ENCODE measurements at places on chromosomes 11 and 22. TPM values are rescaled to one million over a fixed set of nuclear protein-coding genes. Genes with fewer than 3 reads are reported as not detected.

OR6A2 gene
- total RNA-seq, result not detected

SLC22A25 gene
- 33.5 TPM for total RNA-seq

RBM4 gene
- total RNA-seq, result 36.3 TPM

DNA sequence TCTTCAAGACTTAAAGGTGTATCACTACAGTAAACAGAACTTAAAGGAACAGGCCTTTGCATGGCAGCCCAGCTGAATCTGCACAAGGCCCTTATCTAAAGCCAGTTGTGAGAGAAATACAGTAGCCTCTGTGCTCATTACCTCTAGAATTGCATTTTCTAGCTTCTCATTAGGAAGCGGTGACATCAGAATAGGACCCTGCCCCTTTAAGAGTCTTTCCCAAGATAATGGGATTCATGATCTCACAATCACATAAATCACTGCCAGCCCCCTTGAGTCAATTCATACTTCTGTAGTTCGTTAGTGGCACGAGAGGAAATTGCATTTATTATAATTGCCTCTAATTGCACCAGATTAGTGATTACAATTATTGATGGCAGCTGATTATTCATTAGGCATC is 170.3 kb downstream of the NTM start:
- no peak for DNase-seq

GRCh38 chr22:21449531-21450319 is 17.5 kb upstream of the TMEM191C start:
- DNase-seq, result peak; percentile 40

- DNase-seq, result no peak
These were observed 148.7 kb downstream of the LUZP2 start for GRCh38 chr11:24645563-24645962.

DNA sequence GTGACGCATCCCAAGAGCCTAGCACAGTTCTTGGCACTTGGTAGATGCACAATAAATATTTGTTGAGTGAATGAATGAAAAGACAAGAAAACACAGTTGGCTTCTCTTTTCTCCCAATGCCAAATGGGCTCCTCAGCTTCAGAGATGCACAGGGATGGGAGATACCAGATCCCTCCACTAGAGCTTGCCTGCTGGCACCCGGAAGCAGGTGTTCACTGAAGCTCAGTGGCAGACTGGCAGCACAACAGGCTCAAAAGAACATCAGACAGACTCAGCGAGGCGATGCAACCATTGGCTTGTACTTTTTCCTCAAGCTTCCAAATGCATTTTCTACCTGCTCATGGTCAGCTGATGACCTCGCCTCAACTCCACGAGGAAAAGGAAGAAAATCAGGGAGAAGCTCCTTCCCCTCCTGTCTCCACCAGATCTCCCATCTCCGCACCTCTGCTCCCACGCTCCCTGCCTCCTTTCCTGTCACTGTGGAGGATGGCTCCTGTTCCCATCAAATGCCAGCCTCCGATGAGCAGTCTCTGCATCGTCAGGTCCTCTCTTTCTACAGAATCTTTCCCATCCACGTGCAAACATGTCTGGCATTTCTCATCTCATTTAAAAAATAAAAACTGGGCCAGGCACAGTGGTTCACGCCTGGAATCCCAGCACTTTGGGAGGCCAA is 5.8 kb downstream of the RAPSN start:
- DNase-seq, result no peak

GRCh38 chr22:50205781-50206569 is 5.2 kb downstream of the SELENOO start:
- DNase-seq, result peak; percentile 94

DNA sequence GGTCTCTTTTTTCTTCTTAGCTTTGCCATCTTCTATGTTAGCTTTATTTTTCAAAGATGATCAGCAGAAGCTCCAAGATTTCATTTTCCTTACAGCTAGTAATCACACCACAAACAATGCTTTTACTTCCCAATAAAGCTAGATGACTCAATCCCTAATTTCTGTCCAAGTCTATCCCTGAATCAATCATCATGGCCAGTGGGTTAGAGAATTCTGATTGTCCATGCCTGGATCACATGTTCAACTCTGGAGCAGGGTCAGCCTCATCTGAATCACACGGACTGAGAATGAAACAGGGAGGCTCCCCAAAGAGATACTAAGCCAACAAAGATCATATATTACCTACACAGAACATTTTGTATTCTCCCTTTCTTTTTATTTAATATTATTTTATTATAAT is 79.6 kb downstream of the BBOX1 start:
- DNase-seq, result no peak

GRCh38 chr11:130997278-130997677 is 81.0 kb upstream of the SNX19 start:
- DNase-seq, result no peak

DNA sequence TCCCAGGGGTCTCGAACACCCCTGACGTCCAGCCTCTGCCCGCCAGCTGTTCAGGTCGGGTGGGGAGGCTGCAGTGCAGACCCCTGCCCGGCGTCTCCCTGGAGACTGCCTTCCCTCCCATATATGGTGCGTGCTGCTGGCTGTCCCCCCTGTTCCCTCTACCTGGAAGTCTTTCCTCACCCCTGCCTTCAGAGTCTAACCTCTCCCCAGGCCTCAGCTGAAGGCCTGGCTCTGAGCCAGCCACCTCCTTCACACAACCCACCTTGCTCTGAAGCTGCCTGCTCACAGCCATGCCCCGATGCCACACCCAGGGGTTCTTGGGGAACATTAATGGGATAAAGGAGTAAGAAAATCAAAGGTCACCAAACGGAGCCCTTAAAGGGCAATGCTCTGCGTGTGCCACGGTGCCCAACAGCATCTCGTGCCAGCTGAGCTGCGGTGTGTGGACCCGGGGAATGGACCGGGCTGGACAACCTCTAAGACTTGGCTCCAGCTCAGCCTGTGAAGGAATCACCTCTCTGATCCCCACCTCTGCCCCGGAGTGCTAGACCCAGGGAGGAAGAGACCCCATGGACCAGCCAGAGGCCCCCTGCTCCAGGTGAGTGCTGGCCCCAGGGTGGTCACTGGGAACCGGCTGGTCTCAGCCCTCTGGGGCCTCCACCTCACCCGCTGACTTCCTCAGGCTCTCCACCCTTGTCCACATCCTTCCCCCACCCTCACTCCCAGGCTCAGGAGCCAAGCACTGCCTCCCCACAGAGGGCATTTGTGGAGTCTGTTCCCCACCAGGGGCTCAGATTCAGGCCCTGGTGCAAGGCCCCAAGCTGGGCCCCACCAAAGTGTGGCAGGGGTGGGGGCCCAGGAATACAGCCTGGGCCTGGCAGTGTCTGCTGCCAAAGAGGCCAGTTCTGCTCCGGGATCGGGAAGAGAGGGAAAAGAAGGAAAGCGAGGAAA is at the start of gene NLRP6:
Gene NLRP6, plus strand, starts transcription at position 407 of the 951 bp plus-strand sequence. Its CDS starts 163 bp downstream, at position 570.
- DNase-seq, result peak; percentile 46

GRCh38 chr11:7964261-7964660 is 986 bp downstream of the NLRP10 start:
- DNase-seq, result no peak

DNA sequence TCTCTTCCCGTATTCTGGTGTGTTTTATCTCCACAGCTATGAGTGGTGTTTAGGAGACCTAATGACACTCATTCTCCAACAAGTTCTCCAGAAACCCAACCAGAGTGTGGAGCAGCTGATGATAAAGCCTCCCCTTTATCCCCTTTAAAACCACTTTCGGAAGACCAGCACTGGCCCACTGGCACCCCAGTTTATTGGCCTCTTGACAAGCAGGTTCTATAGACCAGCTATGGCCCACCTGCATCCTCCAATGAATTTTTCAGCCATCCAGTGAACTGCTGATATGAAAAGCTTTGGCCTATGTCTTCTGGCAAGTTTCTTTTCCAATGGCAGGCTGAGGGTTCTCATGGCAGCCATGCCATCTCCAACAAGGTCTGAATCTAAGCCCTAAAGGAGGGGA is 27.4 kb downstream of the CHST1 start:
- no peak for DNase-seq

DNA sequence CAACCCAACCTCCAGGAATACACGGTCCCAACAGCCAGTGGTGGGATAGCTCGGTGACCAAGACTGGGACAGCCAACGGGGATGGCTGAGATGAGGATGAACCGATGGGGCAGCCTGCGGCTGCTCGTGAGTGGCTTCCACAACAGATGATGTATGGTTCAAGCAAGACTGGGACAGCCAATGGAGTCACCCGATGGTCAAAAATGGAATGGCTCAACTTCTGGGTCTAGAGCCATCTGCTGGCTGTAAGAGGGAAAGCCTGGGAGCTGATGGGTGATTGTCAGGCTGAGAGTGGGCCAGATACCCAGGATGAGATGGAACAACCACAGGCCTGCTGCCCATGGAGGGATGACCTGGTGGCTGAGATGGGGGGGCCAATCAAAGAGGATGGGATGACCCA is 35.5 kb downstream of the SYT7 start:
- DNase-seq, result no peak
